ENCODE measurements at places on chromosomes 1 and 21.

DNA sequence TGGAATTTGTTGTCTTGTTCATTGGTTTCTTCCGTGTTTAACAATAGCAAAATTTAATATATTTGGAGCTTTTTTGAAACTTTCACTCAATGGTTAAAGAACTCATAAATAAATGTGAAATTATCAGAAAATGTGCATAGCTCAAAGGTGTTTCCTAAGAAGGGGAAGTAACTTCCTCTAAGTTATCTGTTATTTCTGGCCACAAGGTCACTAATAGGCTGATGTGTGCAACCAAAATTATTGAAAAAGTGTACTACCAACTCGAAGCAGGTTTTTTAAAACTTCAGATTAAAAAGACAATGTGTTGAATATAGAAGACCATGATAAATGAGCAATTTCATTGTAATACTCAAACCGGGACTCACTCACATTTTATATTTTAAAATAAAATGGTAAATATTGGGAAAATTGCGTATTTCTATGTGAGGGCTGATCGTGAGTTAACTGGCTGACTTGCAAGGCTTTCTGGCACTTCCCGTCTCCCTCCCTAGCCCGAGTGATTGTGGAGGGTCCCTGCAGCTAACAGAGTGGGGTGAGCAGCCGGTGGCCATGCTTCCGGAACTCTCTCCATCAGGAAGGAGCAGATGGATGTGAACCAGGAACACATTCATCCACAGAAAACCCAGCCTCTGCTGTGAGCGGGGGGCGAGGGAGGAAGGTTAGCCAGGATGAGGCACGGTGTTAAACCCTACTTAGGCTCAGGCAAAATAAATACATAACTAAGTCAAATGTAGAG is 96.9 kb downstream of the ERG start:
- DNase-seq = no peak

GRCh38 chr1:203937678-203938330 is 76.4 kb downstream of the SNRPE start:
- no peak for DNase-seq

DNA sequence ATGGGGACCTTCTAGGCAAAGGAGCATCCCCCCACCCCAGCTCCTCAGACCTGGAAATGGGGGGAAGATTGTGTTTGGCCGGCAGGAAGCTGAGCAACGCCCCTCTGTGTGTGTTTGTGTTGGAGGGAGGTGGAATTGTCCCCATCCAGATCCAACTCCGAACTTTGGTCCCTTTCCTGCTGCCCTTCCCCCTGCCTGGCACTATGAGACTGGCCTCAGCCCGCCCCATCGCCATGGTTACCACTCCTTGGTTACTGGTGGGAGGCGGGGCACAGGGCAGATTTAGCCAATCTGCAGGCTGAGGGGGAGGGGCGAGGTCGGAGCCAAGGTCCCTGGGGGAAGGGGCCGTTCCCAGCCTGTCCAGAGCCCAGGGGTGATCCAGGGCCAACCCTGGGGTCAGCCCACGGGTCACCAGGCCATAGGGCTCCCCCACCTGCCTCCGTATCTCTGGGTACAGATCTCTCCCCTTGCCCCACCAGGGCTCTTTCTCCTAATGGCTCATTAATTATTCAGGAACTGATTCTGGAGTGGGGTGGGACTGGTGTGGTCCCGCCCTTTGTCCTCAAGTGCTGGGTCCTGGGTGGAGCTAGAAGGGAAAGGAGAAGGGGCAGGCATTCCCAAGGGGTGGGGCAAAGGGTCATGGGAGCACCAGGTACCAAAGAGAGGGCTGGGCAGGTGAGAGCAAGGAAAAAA is 15.2 kb downstream of the PTPRF start:
- no peak for DNase-seq

- no peak for DNase-seq
These were observed 39.1 kb upstream of the ADAM30 start for GRCh38 chr1:119935373-119935772.

GRCh38 chr21:15057285-15057684 is 7.5 kb downstream of the NRIP1 start:
- DNase-seq = no peak
